H7 (cell line): ENCODE measurements at places on chromosomes 6 and 20. TPM values are rescaled to one million over a fixed set of nuclear protein-coding genes. Genes with fewer than 3 reads are reported as not detected.

The C20orf141 gene
- total RNA-seq: not detected in 2 replicates

- no peak for DNase-seq
Observed at GRCh38 chr6:160931378-160932310, 59.9 kb upstream of the MAP3K4 start.

DNA sequence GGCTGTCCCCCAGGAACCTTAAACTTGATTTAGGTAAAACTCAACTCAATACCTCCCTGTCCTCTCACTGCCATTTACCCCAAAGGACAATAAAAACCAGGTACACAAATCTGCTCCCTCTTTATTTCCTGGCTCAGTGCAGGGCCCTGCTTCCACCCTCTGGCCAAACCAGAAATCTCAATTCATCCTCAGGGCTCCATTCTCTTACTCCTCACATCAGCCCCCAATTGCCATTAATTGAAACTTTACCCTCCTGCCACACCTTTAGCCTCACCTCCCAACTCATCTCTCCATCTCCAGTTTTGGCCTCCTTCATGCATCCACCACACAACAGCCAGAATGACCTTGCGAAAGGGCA lies 10.5 kb downstream of the ZBTB2 start:
- peak; percentile 27 for DNase-seq

DNA sequence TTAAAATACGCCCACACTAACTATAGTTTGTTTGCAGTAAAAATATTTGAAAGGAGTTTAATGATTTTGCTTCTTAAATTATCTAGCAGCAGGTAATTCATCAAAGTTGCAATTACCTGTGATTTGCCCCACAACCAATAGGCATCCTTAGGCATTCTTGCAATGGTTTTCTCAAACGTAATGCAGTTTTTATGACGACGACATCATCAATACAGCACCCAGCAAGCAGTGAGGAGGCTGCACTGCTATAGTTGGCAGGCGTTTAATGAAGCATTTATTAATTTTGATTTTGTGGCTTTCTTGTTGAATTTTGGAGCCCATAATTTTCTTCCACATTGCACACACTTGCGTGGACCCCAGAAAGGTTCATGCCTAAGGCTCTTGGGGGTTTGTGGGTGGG lies 28.1 kb upstream of the APCDD1L start:
- no peak for DNase-seq

- no peak for DNase-seq
Observed at GRCh38 chr6:130717657-130718056, 109.5 kb upstream of the SMLR1 start.

DNA sequence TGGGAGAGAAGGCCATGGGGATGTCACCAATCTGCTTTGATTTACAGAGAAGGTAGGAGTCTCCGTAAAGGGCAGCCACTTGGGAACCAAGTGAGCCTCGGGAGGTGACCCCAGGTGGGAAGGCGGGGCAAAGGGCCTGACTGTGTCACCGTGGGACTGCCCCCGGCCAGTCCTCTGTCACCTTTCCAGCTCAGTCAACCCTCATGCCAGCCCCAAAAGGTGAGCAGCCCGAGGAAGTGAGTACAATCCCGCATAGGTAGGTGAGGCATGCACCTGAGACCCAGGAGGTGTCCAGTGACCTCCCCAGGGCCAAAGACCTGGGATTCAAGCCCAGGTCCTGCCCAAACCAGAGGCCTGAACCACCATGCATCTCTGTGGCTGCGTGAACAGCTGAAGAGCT lies 36.2 kb downstream of the BMP7 start:
- no peak for DNase-seq

DNA sequence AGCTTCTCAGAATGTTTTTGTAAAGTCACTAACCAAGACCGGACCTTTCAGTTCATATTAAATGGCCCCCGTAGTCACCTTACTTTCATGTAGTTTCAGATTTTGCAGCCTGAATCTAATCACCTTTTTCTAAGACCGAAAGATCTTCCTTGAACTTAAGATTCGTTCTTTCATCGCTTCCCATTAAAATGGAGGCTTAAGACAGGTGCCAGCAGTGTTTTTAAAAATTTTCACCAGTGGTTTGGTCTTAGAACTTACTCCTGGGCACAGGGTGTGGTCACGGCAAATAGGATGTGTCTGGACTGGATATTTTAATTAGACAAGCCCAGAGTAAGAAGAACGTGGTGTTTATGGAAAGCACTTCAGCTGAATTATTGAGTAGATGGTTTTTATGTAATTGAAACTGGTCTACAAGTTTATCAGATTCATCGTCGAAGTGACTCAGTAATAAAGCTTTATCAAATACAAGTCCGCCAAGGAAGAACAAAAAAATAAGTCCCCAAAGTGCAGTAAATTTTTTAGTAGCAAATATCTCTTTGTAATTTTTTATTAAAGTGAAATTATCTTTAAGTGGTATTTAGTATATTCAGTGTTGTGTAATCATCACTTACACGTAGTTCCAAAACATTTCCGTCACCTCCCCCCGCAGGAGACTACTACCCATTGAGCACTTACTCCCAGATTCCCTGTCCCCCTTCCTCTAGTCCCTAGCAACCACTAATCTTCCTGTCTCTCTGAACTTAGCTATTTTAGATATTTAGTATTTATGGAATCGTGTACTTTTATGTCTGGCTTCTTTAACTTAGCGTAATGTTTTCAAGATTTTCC lies 868 bp downstream of the SRSF3 start:
- peak; percentile 49 for DNase-seq

DNA sequence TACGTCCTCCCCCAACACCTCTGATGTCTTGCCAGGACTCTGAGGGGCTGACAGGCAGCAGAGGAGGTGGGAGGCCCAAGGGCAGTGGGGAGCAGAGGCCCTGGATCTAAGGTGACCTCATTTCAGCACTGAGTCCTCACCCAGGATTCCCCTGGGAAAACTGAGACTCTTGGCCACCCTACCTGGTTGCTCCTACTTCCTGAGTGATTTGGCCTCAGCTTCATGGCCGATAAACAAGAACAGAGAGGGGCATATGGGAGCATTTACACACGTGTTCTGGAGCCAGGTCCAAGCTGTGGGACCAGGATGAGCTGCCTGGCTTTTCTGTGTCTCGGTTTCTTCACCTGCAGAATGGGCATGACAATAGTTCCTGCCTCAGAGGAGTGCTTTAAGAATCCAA lies 133.8 kb downstream of the ANKRD60 start:
- no peak for DNase-seq

DNA sequence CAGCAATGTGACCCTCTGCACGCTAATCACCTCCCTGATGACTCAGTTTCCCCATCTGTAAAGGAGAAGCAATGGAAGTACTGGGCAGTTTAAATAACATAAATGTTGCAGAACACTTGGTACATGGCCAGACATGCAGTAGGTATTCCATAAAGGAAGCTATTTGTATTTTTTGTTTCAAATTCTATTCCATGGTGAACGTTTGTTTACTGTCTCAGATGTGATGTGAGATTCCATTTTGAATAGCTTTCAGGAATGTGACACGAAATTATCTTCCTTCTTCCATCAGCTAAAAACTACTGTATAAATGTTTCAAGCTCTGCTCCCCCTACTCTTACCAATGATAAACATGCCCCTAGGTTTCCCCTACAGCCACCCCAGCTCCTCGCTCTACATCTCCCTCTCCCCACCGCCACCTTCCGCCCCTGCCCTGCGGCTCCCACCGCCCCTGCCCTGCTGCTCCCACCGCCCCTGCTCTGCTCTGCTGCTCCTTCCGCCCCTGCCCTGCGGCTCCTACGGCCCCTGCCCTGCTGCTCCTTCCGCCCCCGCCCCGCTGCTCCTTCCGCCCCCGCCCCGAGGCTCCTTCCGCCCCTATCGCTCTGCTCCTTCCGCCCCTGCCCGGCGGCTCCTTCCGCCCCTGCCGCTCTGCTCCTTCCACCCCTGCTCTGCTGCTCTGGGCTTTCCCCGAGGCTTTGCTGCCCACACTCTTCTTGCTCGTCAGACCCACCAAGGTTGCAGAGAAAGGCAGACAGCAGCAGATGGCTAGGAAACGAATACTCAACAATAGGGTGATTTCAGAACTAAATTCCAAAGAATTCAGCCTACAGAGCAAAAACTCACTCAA lies 78.9 kb downstream of the THBS2 start:
- no peak for DNase-seq

The RNF144B gene
- 1.4 and 1.7 TPM in 2 replicates for total RNA-seq

- DNase-seq: no peak
Observed at GRCh38 chr20:38143238-38143645, 21.8 kb downstream of the TGM2 start.

The FAM162B gene
- total RNA-seq: 1.5 and 1.6 TPM in 2 replicates

The THBD gene
- total RNA-seq: 1.2 and 1.5 TPM in 2 replicates

The TAF4 gene
- total RNA-seq: 5.2 and 8.0 TPM in 2 replicates

DNA sequence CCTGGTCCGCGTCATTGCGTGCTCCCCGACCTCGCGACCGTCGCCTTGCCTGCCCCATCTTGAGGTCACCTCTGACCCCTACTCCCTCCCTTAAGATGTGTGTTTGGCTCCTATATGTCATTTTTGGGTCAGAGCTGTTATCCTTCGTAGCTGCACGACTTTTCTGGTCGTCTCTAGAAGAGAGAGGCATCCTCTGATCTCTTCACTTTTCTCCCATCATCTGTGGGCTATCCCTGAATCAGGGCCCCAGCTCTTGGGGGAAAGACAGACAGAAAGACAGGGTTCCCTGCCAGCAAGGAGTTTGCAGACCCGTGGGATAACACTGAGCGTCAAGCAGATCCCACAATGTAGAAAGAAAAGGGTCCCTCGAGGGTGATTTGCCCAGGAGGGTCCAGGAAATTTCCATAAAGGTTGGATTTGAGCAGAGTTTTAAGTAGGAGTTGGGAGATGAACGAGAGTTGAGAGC lies 555 bp downstream of the FAM120B start:
- no peak for DNase-seq

- no peak for DNase-seq
Observed at GRCh38 chr6:24576447-24576846, 69.5 kb downstream of the KIAA0319 start.

The NRSN1 gene
- not detected in 2 replicates for total RNA-seq
